ENCODE measurements at places on chromosomes 5 and 9.
A peak's percentile ranks its signal among the peaks of the same experiment; 100 is the strongest.

DNA sequence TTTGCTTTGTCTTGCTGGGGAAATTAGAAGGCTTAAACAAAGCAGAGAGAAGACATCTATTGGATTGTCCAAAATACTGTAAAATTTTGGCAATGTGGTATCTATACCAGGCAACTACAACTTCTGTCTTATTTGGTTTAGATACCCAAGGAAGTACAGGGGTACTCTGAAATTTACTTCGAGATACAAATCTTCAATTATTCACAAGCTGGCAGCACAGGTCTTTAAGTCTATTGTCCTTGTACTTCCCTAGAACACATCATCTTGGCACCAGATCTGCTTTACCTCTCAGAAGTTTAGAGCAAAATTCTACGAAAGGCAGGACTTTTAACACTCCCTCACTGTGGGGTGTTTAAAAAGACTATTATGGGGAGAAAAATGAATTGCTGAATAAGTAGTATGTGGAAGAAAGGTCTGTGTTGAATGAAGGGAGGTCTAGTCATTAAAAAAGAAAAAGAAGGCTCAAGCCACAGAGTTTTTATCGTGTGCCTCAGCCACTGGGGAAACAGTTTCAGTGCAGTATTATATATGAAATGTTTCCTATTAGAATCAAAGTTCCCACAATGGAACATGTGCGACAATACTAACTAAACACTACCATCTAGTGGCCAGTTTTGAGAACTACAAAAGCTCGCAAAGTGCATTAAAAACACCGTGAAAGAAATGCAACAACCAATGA, 93.7 kb downstream of the PDE4D start:
- DNase-seq, result no peak

- DNase-seq, result no peak
Measured at GRCh38 chr5:135056316-135057030, 22.4 kb upstream of the PITX1 start.

DNA sequence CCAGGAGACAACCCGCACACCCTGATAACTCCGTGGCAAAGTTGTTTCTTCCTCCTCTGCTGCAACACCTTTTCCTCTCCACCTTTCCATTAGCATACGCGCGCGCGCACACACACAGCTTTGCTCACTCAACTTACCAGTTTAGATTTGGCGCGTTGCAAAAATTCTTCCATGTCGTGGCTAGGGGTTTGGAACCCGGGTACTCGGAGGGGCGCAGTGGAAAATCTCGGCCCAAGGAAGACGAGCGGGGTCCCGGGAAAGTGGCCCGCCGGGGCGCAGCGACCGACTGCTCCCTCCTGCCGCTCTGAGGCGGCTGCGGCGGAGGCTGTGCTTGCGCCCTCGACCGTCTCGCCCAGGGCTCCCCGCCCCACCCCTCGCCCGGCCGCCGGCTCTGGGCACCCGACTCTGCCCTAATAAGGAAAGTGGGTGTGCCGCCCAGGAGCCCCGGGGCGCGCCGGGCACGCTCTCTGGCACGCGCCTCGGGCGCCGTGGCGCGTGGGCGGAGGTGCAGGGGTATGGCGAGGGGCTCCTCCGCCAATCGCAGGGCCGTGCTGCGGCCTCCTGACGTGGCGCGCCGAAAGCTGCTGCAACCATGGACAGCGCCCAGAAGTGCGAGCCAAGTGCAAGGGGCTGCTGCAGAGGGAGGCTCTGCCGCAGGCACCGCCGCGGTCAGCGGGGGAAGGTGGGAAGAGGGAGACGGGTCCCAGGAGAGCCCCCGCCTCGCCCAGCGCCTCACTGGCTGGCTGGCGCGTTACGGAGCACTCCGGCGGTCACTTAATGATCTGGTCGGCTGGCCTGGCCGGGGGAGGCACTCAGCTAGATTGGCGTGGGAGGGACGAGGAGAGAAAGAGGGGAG, at the start of gene PRUNE2:
TSS of gene PRUNE2 (minus strand) at position 324 of the 856 bp plus-strand sequence. CDS start at position 173, 151 bp downstream.
- no peak for DNase-seq

- no peak for DNase-seq
Measured at GRCh38 chr5:177328545-177329231, 17.0 kb upstream of the MXD3 start.

- DNase-seq, result no peak
Measured at GRCh38 chr9:75889977-75890471, 449 bp upstream of the PCSK5 start.

- DNase-seq, result no peak
Measured at GRCh38 chr9:19231904-19232822, 1.7 kb downstream of the DENND4C start.

DNA sequence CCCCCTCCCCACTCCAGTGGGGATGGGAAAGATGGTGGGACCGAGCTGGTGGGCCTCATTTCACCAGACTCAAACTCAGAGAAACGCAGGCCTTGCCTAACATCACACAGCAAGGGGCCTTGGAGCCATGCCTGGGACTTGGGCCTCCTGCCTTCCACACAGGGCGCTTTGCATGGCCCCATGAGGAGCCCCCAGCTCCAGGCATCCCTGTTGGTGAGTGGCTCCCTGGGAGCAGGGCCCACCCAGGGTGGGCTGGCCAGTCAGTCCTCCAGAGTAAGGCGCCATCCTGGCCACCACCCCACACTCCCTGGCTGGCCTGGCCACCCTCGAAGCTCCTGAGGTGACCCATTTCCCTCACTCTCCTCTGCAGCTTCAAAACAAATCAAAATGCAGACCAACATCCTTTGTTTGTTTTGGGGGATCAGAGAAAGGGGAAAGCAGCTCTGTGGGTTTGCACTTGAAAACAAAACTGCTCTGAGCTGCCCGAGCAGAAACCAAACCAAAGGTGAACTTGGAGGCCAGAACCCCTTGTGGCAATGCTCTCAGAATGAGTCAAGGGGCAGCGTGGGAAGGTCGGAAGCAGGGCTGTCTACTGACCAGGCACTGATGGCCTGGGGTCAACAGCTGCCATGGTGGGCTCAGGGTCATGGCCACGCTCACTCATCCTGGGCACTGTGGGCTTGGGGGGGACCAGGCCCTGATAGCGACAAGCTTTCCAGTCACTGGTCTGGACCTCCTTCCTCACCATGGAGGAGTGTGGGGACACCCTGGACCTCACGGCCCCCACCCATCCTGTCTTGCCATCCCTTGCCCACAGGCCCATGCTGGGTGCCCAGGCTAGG, 37.0 kb upstream of the VDAC1 start:
- DNase-seq, result no peak

DNA sequence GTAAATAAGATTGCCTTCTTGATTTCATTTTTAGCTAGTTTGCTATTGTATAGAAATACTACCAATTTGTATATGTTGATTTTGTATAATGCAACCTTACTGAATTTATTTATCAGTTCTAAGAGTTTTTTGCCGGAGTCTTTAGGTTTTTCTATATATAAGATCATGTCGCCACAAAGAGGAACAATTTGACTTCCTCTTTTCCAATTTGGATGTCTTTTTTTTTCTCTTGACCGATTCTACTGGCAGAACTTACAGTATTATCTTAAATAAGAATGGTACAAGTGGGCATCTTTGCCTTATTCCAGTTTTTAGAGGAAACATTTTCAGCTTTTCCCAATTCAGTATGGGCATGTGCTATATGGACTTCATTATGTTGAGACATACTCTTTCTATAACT, 624.7 kb upstream of the ACO1 start:
- DNase-seq, result no peak

GRCh38 chr9:105039175-105039799, 111.3 kb upstream of the ABCA1 start:
- no peak for DNase-seq

DNA sequence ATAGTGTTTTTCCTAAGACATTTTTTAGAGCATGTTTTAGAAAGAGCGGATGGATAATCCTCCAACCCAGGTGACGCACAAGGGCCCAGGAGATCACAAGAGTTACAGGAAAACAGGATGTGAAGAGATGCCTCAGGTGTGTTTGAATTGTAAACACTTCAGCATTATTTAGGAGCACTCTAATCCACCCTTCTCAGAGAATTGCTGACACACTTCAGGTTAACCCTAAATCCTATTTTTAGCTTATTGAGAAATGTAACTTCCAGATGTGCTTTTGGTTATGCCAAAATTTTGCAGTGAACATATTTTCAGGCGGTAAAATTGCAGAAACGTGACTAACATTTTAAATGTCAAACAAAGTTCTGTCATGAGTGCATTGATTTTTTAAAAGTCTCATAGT, 755.4 kb upstream of the CTNND2 start:
- DNase-seq, result no peak

- DNase-seq, result peak; percentile 68
Measured at GRCh38 chr9:137095664-137096517, 9.1 kb downstream of the MAN1B1 start.

DNA sequence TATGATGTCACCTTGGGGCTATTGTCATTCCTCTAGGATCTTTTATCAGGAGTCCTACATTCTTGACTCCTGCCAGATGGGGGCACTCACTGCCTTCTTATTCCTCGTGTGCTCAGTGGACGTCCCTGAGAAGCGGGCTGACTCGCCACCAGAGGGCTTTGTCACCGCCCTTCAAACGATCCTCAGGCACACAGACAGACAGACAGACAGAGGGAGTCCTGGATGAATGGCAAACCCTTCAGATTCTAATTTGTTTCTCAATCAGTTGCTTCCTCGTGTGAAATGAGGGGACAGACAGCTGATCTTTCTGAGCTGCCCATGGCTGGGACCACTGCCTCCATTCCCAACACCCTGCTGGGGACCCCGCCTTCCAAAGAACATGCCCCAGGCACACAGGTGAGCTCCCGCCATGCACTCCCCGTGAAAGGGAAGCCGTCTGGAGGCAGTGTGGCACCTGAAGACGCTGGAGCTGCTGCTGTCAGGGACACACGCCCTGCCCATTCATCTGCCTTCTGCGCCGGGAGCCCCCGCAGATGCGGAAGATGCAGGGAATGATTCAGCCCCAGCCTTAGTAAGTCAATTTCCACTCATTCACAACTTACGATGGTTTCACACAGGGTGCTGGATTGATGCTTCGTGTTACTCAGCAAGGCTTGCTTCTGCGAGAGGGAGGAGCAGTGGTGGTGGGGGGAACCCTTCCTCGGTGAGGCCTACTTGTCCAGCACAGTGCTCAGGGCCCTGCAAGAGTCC, 24.9 kb upstream of the SH3PXD2B start:
- no peak for DNase-seq

- DNase-seq, result no peak
Measured at GRCh38 chr5:124747791-124748686, 1.6 kb upstream of the ZNF608 start.

DNA sequence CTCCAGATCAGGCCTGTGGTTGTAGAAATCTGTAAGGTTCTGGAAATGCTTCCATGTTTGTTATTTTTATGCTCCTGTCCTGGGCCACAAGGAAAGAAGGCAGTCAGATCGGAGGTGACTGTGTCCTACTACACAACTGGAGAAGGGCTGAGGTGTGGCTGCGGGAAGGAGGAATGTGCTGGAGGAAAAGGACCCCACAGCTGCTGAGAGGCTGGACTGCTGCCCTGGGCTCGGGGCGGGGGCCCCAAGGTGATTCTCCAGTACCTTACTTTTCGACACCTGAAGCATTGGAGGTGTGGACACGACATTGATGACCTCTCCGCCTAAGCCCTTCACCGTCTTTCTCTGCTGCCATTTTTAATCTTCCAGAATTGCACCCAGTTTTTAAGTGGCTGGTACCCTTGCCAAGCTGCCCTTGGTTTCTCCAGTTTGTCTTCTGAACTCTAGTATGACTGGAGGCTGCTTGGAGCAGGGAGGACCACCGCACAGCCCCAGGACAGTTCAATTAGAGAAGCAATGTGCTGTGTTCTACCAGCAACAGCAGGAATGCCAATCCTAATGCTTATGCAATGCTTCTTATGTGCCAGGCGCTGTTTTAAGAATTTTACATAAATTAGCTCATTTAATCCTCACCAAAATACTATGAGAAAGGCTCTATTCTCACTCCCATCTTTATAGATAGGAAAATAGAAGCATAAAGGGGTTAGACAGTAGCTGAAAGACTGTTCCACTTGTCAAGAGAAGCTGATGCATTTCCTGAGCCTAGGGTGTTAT, 13.5 kb upstream of the ANKRD33B start:
- no peak for DNase-seq

- DNase-seq, result no peak
Measured at GRCh38 chr5:759781-760362, 24.7 kb downstream of the ZDHHC11B start.

GRCh38 chr5:68862560-68862959, 231.3 kb upstream of the SLC30A5 start:
- DNase-seq, result no peak

GRCh38 chr9:32867601-32868204, 84.4 kb downstream of the TMEM215 start:
- DNase-seq, result no peak

Data from stimulated activated CD8-positive, alpha-beta memory T cell treated with anti-CD3 and anti-CD28 coated beads, Interleukin-7, amount 100 ng/mL, for 1 hour (primary cell).